ENCODE measurements at places on chromosomes 6 and 20.

DNA sequence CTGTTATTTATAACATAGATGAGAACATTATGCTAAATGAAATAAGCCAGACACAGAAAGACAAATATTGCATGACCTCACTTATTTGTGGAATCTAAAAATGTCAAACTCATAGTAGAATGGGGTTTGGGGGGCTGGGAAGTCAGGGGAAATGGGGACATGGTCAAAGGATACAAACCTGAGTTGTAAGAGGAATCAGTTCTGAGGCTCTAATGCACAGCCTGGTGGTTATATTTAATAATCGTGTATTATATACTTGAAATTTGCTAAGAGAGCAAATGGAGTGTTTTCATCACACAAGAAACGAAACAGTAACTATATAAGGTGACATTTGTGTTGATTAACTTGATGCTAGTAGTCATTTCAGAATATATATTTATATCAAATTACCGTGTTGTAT lies 40.8 kb upstream of the GFOD1 start:
- peaks cover 4% of the 10 kb centered on the region for H3K4me1 ChIP-seq
- no peak for DNase-seq
- H3K27me3 ChIP-seq, result peaks cover 22% of the 10 kb centered on the region
- H3K36me3 ChIP-seq, result no peaks in the 10 kb centered on the region
- no peak overlapping the region for H3K4me3 ChIP-seq

GRCh38 chr6:147577488-147577887 lies 69.0 kb downstream of the SAMD5 start:
- no peaks in the 10 kb centered on the region for H3K36me3 ChIP-seq
- H3K27ac ChIP-seq, result no peak overlapping the region
- no peak overlapping the region for H3K4me3 ChIP-seq
- no peak for DNase-seq

DNA sequence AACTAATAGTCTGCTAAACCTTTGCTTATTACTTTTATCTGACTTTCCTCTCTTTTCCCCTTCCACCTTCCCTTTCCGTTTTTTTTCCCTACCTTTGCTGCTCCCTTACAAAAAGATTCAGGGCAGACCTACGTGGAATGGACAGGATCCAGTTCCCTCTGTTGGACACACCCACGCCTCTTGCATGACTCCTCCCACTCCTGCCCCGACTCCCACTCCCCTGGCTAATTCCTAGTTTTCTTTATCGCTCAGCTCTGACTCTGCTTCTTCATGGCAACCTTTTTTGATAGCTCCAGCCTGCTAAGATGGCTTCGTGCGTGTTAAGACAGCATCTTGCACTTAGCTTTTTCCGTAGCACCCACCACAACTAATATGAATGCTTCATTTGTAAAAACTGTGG lies 715.6 kb upstream of the NRSN1 start:
- no peaks in the 10 kb centered on the region for H3K4me1 ChIP-seq
- DNase-seq, result no peak

DNA sequence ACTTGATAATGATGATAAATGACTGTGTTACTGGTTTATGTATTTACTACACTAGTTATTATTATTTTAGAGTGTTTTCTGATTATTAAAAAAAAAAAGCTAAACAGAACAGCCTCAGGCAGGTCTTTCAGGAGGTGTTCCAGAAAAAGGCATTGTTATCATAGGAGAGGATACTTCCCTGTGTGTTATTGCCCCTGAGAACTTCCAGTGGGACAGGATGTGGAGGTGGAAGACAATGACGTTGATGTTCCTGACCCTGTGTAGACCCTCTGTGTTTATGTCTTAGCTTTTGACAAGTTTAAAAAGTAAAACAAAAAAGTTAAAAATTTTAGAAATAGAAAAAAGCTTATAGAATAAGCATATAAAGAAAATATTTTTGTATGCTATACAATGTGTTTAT lies 49.1 kb downstream of the NCOA7 start:
- H3K27ac ChIP-seq, result no peak overlapping the region
- H3K27me3 ChIP-seq, result no peaks in the 10 kb centered on the region
- no peaks in the 10 kb centered on the region for H3K36me3 ChIP-seq
- no peak overlapping the region for H3K4me3 ChIP-seq

DNA sequence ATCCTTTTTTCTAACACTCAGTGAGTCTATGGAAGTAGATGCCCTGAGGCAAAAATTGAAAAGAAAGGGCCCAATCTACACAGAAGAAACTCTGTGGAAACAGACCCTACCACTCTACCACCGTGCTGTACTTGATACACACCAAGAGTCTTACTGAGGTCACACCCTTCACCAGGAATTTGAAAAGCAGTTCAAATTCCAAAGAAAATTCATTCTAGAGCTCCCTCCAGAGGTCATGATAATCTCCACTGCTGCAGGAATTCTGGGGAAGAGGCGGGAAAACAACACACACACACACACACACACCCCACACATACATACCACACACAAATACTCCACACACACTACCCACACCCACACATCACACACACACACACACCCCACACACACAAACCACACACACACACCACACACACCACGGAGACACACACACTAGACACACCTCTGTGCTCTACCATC lies 336.8 kb downstream of the HDGFL1 start:
- H3K4me1 ChIP-seq, result no peaks in the 10 kb centered on the region
- H3K27ac ChIP-seq, result no peak overlapping the region
- peaks cover 7% of the 10 kb centered on the region for H3K36me3 ChIP-seq
- no peaks in the 10 kb centered on the region for H3K27me3 ChIP-seq
